ENCODE measurements at places on chromosomes 4 and X.

DNA sequence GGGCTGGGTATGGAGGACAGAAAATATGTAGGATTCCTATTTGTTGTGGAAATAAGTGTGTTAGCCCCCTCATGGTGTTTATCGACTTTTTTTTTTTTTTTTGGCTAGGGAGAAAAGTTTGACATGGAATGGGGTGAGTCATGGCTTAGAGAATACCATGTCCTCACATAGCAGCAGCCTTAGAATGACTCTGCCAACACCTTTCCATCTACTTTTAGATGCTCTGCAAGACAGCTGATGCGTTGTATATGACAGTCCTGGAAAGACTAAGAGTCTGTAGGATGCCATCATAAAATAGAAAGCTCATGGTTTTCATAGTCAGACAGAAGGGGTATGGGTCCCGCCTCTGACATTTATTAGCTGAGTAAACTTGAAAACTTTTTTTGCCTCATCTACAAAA is 37.7 kb downstream of the MTTP start:
- no peak for DNase-seq

- peak; percentile 95 for DNase-seq
These were observed 25.7 kb downstream of the SEPTIN6 start for GRCh38 chrX:119667111-119667878.

DNA sequence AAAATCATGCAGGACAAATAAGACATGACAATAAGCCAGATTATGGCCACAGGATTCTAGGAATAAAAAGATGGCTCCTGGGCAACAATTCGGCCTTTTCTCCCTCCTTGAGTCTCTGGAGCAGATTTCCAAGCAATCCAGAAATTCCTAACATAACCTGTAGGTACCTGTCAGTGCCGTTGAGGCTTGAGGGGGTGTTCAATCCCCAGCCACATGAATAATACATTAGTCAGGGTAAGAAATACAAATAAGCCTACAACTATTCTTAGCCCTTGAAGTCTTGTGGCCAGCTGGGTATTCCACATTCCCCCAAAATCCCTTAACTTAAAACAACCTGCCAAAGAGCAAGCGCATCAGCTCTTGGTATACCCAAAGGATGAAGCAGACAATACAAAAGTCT is 9.7 kb downstream of the CXorf38 start:
- no peak for DNase-seq

- DNase-seq: no peak
These were observed 200.0 kb downstream of the RELL1 start for GRCh38 chr4:37486166-37486565.

- DNase-seq: no peak
These were observed 30.9 kb downstream of the SPCS3 start for GRCh38 chr4:176350671-176351070.

GRCh38 chr4:31088600-31089230 is 368.5 kb downstream of the PCDH7 start:
- peak; percentile 74 for DNase-seq

DNA sequence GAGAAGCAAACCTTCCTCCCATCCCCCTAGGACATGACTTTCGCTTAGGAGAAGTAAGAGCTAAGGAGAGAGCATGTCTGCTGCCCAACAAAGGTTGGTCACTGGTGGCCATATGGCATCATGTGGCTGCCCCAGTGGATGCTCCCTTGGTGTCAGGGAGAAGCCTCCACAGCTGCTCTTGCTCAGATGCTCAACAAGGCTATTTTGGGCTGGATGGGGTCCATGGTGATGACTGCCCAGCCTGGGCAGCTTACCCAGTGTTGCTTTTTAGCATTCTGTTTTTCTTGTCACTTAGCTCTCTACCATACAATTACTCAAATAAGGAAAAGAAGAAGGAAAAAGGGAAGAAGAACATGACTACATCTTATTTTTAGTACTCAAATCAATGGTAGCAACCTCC is 48.9 kb upstream of the PPARGC1A start:
- no peak for DNase-seq

- DNase-seq: peak; percentile 0
These were observed 118.8 kb downstream of the GABRA2 start for GRCh38 chr4:46270986-46271596.

DNA sequence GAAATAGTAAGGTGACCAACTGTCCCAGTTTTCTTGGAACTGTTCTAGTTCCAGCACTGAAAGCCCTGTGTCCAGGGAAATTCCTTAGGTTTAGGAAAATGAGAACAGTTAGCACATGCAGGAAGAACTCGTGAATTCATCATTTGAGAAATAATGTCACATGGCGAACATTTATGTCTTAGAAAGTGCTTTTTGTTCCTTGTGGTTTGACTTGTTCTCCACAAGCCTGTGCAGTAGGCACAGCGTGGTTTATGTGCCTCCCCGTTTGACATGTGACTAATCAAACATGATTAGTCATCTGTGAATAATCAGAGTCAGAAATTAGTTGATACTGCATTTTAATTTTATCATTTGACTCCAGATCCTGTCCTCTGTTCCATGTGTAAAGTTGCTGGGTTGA is 556.0 kb upstream of the CPEB2 start:
- no peak for DNase-seq

- no peak for DNase-seq
These were observed 1.4 kb downstream of the AREG start for GRCh38 chr4:74446193-74446868.

DNA sequence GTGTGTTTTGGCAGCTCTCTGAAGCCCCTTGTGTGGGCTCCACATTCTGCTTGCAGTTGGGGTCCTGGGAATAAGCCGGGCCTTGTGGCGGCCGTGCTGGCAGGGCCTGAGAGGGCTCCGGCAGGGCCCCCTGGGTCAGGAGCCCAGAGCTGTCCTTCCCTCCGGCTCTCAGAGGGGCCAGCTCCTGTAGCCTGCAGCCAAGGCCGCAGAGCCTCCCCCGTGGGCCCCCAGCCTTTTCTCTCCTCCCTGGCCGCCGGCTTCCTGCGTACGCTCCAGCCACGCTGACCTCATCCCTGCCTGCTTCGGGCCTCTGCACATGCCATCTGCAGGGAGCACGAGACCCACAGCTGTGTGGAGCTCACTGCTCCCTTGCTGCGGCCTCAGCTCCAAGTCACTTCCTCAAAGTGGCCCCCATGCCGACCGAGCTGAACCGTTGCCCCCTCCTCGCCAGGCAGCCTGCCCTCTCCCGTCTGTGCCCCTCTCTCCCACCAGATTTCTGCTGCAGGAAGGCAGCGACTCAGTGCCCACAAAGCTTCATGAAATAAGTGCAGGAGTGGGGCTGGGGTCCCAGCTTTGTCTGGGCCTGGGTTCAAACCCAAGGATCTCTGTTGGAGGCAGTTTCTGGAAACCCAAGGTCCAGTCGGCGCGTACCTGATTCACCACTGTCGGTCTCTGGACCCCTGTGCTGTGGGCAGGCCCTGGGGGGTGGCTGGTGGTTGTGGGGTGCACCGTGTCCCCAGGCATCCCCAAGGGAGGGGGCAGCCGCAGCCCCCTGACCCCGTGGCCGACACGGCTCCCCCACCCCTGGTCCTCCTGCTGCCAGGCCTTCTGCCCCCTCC is 57.1 kb upstream of the NKX1-1 start:
- DNase-seq: no peak

- DNase-seq: peak; percentile 45
These were observed 325.6 kb downstream of the ARHGAP10 start for GRCh38 chr4:148057516-148057915.

DNA sequence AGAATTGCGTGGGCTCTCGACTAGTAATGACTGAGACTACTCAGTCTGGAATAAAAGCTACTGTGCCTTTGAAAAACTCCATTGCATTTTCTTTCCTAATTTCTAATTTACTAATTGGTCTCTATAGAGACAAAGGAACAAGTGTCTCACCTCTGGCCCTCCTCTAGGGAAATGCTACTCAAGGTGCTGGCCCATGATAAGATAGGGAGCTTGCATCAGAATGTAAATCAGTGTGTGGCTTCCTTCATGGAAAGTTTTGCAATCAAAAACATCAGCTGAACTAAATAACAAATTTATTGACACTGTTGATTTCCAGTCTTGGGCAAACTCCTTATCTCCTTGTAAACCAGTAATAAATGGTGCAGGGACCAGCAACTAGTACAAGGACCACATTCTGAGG is 81.8 kb downstream of the SRPX start:
- DNase-seq: no peak

DNA sequence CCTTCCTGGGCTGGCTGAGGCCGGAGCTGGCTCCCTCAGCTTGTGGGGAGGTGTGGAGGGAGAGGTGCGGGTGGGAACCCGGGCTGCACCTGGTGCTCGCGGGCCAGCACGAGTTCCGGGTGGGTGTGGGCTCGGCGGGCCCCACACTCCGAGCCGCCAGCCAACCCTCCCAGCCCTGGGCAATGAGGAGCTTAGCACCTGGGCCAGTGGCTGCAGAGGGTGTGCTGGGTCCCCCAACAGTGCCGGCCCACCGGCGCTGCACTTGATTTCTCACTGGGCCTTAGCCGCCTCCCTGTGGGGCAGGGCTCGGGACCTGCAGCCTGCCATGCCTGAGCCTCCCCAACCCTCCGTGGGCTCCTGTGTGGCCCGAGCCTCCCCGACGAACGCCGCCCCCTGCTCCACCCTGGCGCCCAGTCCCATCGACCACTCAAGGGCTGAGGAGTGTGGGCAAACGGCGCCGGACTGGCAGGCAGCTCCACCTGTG is 182.7 kb upstream of the PAQR3 start:
- no peak for DNase-seq

GRCh38 chrX:146154191-146154590 is 336.6 kb downstream of the SLITRK2 start:
- DNase-seq: no peak
